ENCODE measurements at places on chromosomes 6 and 20.

- DNase-seq = no peak
These were observed 15.7 kb upstream of the MYT1 start for GRCh38 chr20:64148581-64148980.

DNA sequence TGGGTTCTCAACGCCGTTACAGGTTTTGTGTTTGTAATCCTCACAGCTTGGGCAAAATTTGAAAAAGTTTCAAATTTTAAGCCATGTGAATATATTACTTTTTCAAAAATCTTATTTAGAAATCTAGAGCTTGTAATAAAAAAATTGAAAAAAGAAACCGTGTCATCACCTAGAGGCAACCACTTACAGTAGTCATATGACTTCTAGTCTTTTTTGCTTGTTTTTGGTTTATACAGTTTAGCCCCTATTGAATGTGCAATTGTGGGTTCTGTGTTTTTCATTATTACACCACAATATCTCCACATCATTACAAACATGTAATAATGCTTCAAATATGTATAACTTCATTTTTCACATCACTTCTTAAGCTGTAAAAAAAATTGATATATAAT lies 888 bp downstream of the DYNLRB1 start:
- peak; percentile 8 for DNase-seq

- no peak for DNase-seq
These were observed 5.1 kb downstream of the ACAT2 start for GRCh38 chr6:159766906-159767305.

DNA sequence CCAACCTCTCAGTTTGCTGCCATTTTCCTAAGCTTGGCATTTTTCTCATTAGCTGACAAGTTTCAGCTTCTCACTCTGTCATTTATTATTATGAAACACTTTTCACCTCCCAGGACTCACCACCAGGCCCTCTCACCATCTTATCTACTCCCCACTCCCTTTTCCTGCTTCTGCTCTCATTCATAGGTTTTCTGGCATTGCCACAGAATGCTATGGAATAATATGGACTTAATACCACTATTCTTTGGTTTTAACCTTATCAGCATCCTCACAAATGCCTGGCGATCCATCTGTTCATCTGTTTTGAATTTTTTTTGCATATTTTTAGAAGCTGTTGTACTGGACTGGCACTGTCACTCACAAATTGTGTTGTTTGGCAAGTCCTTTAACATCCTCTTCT lies 16.4 kb upstream of the LAMA4 start:
- no peak for DNase-seq

DNA sequence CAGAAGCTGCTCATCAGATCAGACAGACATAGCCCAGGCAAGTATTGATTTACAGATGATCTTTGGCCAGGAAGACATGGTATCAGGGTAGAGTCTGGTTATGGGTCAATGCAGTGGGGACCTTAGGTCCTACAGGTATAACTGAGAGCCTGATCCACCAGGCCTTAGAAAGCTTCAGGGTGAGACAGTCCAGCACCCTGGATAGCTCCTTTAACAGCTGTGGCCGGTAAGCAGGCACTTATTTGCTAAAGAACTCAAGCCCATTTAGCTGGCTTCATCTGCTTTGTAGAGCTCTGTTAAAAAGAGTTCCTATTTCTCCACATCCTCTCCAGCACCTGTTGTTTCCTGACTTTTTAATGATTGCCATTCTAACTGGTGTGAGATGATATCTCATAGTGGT lies 39.6 kb downstream of the ESR1 start:
- DNase-seq = no peak

DNA sequence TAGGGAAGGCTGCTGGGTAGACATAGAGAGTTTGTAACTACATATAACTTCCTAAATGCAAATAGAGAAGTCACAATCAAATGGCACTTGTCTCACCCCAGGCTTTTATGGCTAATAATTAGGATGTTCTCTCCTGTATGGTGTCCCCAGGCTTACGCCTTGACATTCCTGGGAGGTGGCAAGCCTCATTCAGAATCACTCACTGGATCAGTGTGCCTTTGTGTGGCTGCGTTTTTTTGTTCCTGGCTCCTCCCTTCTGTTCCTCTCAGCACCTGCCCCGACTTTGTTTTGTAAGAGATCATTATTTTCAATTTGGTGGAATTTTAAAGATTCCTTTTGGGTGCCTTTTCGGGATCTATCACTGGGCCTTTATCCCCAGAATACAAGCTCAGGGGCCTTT lies 5.7 kb downstream of the LAMP5 start:
- DNase-seq = no peak

GRCh38 chr6:53616450-53617357 lies 48.9 kb downstream of the KLHL31 start:
- no peak for DNase-seq

Measured in central memory CD4-positive, alpha-beta T cell (primary cell).